ENCODE measurements at places on chromosomes 3 and 15.

- DNase-seq: no peak
These were observed 21.9 kb downstream of the C3orf62 start for GRCh38 chr3:49255112-49255511.

DNA sequence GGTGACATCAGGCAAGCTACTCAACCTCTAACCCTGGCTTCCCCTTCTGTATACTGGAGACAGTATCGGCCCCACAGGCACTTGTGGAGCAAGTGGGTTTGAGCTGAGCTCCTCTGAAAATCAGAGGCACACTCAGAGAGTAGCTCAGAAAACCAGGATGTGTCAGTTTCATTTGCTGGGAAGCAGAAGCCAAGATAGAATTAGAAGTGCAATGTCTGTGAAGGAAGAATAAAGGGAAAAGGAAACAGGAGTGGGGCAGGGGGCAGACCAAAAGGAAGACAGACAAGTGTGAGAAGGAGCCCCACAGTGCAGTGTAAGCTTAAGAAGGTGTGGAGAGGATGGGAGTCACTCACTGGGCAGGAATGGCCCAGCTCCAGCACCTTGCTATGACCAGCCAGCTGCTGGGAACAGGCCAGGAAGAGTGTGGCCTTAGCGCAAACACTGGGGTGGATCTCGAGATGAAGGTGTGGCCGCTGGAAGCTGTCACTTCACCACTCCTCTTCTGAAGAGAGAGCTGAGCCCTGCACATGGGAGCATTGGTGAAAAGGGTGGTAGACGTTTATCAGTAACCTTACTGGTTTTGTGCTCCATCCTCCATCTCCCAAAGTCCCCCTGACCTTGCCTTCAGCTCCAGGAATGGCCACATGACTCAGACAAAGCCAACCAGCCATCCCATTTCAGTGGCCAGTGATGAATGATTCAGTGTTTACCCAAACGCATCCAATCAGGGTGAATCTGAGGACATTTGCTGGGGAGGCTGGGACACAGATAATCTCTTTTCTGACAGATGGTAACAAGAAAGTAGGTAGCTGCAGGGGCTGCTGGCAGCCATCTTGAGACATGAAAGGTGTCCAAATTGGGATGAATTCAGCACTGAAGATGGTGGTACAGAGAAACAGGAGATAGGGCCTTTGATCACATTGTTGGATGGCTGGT lies 108.4 kb downstream of the SHQ1 start:
- DNase-seq: no peak

- no peak for DNase-seq
These were observed 258.1 kb upstream of the ROPN1 start for GRCh38 chr3:124250053-124250452.

DNA sequence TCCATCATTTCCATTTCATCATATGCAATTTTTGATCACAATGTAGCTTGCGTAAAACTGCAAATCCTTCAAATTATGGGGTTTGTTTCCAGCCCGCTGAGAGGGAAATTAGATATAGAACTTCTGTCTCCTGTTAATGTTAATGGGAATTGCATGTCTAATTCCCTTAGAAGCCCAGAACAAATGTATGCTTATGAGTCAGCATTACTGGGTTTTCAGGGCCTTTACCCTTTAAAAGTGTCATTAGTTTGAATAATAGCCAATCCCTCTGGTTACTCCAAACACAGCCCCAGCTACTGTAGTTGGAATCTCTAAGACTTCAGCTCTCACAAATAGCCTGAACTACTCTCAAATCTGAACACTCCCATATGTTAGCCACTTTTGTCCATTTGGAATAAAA lies 439.4 kb downstream of the C3orf38 start:
- DNase-seq: no peak

DNA sequence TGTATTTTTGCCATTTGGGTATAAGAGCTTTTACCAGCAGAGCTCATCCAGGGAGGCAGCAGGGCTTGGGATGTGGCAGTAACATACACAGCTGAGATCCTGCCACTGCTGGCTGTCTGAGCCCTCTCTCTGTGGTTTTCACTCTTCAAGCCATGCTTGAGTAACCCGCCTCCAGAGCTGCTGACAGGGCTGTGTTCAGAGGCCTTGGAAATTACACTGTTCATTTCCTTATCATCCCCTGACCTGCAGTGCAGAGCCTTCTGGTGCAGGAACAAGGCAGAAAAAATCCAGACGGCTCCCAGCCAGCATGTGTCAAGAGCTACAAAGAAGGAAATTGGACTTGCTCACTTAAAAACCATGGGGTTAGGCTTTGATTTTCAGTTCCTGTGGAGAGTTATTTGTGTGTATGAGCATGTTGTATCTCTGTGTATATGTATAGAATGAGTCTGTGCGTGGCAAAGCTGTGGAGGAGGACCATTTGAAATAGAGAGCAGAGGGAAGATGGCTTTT lies 47.0 kb downstream of the ZNF609 start:
- no peak for DNase-seq

- no peak for DNase-seq
These were observed 8.5 kb downstream of the ITPKA start for GRCh38 chr15:41501931-41502794.

DNA sequence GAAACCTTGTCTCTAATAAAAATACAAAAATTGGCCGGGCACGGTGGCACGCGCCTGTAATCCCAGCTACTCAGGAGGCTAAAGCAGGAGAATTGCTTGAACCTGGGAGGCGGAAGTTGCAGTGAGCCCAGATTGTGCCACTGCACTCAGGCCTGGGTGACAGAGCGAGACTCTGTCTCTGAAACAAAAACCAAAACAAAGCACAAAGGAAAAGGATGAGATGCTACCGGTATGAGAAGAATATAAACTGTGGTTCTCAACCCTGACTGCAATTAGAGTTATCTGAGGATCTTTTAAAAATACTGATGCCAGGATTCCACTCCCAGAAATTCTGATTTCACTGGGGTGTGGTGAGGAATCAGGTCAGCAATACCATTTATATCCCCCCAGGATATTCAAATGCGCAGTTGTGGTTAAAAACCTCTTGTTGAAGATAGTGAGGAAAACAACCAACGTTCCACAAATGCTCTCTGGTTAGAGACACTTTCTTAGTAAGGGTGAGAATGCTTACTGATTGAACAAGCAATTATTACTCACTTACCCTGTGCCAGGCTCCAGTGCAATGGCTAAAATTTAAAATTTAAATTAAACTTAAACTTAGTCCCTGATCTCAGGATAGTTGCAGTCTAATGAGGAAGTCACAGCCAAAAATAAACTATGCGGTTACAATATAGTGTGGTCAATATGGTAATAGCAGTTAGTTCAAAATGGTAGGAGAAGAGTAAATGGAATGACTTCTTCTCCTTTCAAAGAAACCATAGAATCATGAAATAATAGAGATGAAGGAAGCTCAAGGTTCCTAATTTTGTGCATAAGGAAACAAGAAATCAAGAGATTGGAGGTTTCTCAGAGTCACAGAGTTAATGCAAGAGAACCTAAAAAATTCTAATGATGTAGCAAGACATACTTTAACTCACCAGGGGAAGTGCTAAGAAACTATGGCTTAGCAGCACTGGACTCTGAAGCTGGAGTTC lies 109.5 kb downstream of the SSR3 start:
- DNase-seq: no peak

DNA sequence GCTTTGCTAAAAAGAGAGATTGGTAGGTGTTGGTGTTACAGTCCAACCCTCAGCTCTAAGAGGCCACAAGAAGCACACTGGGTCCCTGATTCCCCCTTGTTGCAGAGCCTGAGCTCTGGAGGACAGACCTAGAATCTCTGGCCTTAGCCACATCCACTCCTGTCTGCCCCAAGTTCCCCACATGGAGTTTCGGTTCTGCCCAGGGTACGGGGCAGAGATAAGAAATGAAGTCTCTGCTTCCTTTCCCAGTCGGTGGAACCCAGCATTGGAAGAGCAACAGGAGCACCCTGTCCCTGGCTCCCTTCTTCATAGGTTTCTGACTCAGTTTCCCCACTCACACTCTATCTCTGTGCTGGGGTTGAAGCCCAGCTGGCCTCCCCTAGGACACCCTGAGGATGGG lies 13.2 kb downstream of the PRR23E start:
- DNase-seq: no peak

DNA sequence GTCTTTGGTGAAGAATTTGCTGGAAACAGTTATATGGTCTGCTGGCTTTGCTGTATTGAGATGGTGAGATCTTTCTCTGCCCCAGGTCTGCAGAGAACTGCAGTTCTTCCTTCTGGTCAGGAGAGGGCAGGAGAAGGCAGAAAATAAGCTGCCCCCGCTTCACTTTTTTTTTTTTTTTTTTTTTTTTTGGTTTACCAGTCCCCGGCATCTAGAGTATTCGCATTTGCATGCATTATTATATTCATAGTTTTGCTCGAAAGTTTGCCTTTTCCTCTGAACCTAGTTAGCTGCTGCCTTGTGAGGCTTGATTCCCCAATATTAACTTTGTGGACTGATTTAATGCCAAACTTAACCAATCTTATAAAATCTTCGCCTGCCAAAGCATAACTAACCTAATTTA lies 10.6 kb upstream of the PARL start:
- DNase-seq: no peak

GRCh38 chr15:82789491-82789890 lies 16.4 kb downstream of the FSD2 start:
- DNase-seq: no peak

GRCh38 chr3:116517308-116517707 lies 72.0 kb upstream of the LSAMP start:
- no peak for DNase-seq

- no peak for DNase-seq
These were observed 830.0 kb upstream of the ALCAM start for GRCh38 chr3:104536715-104537114.

DNA sequence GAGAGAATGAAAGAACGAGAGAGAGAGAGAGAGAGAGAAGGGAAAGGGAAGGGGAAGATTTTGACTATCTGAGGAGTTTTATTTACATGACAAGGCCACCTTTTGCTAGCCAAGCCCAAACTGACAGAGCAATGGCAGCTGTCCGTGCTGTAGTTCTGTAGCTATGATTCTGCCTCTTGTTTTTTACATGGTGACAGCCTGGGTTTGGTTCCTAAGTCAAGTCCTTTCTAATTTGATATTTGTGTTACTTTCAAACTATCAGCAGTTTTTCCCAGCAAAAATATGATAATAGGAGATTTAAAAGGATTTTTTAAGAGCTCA lies 26.3 kb upstream of the MFGE8 start:
- DNase-seq: no peak

DNA sequence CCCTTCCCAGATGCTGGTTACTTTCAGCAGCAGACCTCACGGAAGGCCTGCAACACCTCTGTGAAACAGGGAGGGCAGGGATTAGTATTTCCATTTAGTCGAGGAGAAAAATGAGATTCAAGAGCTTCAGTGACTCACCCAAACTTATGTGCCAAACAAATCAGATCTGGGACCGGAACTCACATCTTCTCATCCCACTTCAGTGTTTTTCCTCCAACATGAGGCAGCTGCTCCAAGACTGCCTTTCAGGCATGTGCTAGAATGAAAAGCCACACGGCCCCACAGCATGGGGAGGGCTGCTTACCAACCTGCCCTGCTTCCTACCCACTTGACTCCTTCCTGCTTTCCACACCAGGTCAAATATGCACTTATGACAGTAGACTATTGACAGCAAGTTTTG lies 129.4 kb upstream of the SLC24A5 start:
- no peak for DNase-seq

GRCh38 chr3:168162172-168162571 lies 66.4 kb upstream of the GOLIM4 start:
- no peak for DNase-seq

GRCh38 chr3:157170861-157171260 lies 10.9 kb upstream of the CCNL1 start:
- no peak for DNase-seq

GRCh38 chr3:154421083-154421482 lies 8.9 kb downstream of the GPR149 start:
- DNase-seq: no peak

DNA sequence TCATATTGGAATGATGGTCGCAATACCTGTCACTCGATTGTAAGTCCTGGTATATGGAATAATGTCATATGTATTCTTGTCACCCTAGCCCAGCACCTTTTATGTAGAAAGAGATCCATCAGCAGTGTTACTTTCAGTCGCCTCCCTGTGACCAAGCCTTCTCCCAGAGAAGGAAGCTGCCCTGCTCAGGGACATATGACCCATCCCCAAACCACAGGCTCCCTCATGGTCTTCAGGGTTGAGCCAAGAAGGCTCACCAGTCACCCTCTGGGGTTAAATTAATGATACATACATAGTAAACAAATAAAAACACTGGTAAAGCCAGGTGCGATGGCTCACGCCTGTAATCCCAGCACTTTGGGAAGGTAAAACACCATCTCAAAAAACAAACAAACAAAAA lies 4.6 kb upstream of the MFGE8 start:
- no peak for DNase-seq

DNA sequence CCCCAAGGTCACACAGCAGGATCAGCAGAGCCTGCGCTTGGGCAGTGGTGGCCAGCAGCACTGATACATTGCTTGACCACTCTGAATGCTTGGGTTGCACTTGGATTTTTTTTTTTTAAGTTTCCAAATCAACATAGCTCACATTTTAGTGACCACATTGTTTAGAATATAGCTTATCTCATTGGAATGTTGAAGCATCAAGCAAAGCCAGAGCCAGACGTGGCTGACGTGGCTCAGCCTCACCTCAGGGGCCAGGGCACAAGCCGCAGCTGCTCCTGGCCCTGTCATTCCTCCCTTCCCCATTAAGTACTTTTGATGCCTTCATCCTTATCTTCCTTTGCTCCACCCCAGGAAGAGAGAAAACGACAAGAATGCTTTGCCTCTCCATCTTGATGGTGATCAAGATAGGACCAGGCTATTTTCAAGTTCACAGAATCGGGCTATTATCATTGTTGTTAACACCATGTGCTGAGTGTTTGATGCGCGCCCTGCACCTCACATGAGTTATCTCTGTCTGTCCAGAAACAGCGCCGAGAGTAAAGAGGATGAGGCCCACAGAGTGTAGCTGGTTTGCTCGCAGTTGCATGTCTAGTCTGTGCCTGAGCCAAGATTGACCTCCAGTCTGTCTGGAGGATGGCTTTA lies 75.8 kb downstream of the AAGAB start:
- no peak for DNase-seq

DNA sequence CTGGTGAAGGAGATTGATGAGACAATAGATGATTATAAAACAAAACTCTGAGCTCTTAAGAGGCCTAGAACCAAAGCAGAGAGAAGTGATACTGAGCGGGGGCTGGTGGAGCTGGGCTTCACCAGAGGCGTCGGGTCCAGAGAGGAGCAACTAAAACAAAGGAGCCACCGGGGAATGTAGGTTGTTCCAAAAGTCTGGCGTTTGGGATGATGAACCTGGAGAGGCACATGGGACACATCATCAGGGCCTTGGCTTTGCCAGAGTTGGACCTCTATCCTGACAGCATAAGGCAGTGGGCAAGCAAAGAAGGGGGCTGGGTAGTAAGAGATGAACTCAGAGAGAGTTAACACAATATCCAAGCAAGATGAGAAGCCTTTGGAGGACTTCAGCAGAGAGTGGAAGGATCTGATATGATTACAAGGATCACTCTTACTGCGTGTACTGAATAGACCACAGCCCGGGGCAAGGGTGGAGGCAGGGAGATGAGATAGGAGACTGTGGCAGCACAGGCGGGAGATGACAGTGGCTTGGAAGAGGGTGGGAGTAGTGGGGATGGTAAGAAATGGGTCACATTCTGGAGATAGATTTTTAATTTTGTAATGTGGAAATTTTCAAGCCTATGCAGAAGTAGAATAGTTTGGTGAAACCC lies 36.0 kb upstream of the RASA2 start:
- DNase-seq: no peak

All from stimulated activated CD8-positive, alpha-beta memory T cell treated with anti-CD3 and anti-CD28 coated beads, Interleukin-2, amount 100 ng/mL, for 1 hour (primary cell).